ENCODE measurements at places on chromosomes 2 and 18. TPM values are rescaled to one million over a fixed set of nuclear protein-coding genes. Genes with fewer than 3 reads are reported as not detected.

DLX2 gene
- total RNA-seq = 2.6 TPM

ITGB6 gene
- not detected for total RNA-seq

DNA sequence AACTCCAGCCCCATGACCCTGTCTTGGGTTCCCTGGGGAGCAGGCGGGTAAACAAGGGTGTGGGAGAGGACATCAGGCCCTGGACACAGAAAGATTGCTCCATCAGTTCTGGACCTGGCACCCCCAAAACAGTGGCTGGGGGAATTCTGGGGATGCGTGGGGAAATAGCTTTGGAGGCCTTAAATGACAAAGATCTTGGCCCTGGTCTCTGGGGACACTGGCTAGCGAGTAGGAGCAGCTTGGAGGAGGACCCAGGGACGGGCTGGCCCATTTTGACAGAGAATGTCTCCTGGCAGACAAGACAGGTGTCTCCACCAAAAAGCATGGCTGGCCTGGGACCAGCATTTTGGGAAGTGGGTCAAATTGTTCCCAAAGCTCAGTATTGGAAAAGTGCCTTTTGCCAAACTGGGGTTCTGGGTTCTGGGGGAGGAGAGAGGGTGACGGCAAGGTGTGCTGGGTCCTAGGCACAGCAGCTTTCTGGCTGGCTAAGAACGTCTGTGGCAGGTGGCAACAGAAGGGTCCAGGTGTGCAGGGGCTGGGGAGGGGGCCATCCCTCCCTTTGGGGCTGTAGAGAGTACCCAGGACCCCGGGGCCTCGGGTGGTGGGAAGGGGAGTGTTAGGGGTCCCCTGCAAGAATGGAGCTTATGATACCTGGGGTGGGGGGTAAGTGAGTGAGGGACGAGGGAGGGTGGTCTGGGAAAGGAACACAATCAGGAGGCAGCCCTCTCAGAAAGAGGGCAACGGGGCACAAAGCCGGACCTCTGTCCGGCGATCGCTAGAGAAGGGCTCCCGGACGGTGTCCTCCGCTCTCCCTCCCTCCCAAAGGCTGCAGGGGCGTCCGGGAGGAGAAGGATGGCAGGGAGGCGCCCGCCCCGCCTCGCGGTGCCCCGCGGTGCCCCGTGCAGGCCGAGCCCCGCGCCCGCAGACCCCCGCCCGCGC lies 556 bp downstream of the CYRIA start:
- no peak for DNase-seq

- DNase-seq = no peak
Observed at GRCh38 chr18:54606835-54607212, 15.8 kb downstream of the DYNAP start.

- DNase-seq = no peak
Observed at GRCh38 chr2:19723021-19723420, 178.8 kb downstream of the TTC32 start.

MC5R gene
- not detected for total RNA-seq

DNA sequence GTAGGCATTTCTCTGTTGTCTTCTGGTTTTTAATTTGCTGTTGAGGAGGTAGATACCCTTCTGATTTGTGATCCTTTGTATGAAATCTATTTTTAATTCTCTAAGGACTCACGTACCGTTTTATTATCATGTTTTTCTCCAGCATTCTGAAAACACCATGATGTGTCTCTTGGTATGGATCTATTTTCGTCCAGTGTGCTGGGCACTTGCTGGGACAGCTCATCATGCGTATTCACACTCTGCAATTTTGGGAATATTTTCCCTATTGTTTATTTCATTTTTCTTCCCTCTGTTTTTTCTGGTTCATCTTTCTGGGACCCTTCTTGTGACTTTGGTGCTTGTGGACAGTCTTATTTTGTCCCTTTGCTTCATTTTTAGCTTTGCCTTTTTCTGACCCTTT lies 21.9 kb downstream of the RPIA start:
- DNase-seq = no peak

DNA sequence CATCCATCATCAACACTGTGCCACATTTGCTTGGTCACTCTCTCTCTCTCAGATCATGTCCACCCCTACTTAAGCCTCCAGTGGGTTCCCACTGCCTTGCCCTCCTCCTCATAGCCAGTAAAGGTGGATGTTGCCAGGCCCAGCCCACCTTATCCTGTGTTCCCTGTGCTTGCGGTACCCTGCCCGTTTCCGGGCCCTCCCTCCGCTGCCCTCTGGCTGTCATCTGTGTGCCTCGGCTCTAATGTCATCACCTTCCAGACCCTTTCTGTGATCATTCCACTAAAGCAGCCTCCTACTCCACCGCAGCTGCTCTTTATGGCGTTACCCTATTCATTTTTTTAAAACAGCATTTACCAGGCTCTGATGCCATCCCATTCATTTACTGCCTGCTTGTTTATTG lies 305.7 kb upstream of the SKOR2 start:
- no peak for DNase-seq

NEUROD1 gene
- total RNA-seq = 0.10 TPM

- DNase-seq = no peak
Observed at GRCh38 chr18:70086085-70086484, 119.4 kb downstream of the RTTN start.
